Activated T-cell treated with anti-CD3 and anti-CD28 coated beads, Interleukin-2, amount 50 U/mL, for 48 hours (primary cell): ENCODE measurements at places on chromosomes 7 and 10.

GRCh38 chr7:151754142-151754590 lies 122.7 kb downstream of the PRKAG2 start:
- DNase-seq: no peak

- DNase-seq: no peak
Measured at GRCh38 chr7:6489612-6490011, 41.9 kb upstream of the DAGLB start.

- no peak for DNase-seq
Measured at GRCh38 chr7:102472126-102473041, 6.3 kb downstream of the POLR2J start.

DNA sequence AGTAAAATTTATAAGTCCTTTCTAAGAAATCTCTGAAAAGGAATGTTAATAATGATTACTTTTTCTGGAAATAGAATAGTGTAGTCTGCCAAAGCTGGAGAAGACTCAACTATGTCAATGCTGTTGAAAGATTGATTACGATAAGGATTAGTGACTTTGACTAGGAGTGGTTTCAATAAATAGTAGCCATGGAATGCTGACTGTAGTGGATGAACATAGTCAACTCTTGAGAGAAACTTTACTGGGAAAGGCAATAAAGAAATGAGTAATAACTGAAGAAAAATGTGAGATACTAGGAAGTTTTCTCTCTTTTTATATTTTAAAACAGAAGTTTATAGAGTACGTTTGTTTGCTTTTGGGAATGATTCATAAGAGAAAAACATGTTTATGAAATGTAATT lies 105.0 kb upstream of the CDK13 start:
- DNase-seq: no peak

- DNase-seq: no peak
Measured at GRCh38 chr7:6257675-6258074, 14.7 kb downstream of the CYTH3 start.

DNA sequence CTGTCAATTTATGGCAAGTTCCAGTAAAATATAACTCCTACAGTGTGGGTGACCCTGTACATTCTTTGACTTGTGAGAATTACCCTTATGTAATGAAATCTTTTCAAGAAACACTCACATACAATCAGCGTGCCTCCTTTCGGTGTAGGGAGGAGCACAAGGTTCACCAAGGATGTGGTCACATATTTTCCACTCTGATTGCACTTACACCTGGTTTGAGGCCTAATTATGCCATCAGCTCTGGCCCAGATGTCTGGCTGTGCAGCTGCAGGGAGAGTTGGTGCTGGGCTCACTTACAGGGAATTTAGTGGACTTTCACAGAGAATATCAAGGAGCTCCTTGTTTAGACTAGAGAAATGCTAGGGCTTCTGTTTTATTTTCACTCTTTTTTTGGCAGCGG lies 146.0 kb upstream of the STEAP4 start:
- DNase-seq: no peak

DNA sequence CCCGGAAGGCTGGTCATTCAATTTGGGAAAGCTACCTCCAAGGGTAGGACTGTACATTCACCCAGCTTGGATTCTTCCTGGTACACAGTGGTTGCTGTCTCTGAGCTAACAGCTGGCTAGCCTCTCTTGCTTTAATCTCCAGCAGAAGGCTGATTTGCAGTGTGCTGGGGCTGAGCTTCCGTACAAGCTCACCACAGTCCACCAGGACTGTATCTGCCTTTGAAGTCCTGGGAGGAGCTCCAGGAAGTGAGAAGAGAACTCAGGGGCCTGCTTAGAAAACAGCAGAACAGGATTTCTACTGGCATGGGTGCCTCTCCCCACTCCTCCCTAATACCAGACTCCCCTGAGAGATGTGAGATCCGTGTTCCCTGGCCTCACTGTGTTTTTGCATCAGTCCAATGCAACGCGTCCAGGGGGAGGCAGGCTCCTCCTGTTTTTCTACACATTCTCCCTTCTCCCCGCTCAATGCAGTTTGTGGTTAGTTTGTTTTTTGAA lies 6.6 kb downstream of the AFAP1L2 start:
- DNase-seq: no peak

GRCh38 chr10:69639291-69640195 lies 9.5 kb downstream of the FAM241B start:
- peak; percentile 70 for DNase-seq

DNA sequence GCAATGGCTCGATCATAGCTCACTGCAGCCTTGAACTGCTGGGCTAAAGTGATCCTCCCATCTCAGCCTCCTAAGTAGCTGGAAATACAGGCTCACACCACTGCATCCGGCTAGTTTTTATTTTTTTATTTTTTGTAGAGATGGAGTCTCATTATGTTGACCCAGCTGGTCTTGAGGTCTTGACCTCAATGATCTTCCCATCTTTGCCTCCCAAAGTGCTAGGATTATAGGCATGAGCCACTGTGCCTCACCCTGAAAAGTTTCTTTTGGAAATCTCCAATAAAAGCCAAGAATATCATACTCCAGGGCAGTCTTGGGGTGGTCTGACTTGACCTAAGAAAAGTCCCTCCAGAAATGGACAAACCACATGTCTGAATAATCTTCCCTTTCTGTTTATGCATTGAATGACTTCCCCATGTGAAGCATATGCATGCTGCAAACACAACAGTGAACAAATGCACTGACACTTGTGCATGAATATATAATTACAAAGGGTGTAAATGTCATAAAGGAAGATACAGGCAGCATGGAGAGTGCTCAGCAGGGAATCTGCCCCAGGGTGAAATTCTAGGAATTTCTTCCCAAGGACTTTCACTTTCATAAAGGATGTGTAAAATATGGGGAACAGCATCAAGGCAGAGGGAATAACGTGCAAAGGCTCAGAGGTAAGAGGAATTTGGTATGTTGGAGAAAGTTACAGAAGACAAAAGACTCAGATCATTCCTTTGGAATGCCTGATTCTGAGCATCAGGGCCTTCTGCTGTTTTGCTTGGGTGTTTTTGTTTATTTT lies 142.4 kb upstream of the LYZL1 start:
- no peak for DNase-seq

DNA sequence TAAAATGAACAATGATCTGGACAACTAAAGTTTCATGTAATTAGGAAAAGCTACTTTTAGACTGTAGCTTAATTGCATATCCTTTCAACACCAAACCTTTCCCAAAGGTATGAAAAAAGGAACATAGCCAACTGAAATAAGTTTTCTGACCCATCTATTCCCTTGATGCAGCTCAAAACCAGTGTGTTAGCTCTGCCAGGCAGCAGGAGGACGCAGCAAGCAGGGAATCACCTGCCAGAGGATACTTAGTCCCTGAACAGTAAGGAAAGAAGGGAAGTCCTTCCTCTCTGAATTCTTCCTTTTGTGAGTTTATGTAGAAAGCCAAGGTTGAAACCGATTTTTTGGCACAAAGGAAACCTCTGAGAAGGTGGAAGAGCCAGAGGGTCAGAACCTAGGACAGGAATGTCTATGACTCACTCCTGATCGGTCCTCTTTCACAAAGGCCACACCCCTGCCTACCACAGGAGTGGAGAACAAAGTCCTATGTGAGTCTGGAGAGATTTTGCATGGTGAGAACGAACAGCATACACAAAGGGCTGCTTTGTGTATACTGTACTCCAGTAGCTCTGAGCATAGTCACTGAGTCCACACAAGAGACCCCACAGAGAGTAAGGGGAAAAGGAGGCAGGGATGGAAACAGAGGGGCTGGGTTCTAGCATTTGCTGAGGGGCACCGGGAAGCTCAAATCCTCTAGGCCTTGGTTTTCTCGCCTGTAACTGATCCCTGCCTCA lies 68.8 kb upstream of the GSDME start:
- no peak for DNase-seq

DNA sequence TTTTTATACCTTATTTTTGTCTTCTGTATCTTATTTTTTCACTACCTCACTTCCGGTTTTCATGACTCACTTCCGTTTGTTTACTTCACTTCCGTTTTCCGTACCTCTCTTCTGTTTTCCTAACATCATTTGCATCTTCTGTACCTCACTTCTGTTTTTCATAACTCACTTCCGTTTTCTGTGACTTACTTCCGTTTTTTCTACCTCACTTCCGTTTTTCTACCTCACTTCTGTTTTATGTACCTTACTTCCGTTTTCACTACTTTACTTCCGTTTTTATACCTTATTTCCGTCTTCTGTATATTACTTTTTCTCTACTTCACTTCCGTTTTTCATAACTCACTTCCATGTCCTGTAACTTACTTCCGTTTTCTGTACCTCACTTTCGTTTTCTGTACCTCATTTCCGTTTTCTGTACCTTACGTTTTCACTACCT lies 492.5 kb upstream of the AKR1E2 start:
- no peak for DNase-seq

DNA sequence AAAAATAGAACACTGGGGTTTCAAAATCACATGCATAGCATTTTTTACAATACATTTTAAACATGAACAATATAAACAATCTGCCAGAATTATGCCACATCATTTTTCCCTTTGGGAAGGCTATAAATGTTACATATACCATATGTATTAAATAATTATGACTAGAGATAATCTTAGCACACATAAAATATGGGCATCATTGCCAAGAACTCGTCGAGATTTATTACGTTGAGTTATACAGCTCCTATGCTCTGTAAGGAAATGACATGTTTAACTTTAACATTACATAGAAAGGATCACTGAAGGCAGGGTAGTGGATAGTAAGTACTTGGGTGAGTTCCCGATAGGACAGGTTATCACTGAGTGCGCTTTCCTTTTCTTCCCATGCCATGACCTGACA lies 267.8 kb downstream of the PARD3 start:
- no peak for DNase-seq

GRCh38 chr10:35913628-35914027 lies 271.5 kb upstream of the FZD8 start:
- no peak for DNase-seq

DNA sequence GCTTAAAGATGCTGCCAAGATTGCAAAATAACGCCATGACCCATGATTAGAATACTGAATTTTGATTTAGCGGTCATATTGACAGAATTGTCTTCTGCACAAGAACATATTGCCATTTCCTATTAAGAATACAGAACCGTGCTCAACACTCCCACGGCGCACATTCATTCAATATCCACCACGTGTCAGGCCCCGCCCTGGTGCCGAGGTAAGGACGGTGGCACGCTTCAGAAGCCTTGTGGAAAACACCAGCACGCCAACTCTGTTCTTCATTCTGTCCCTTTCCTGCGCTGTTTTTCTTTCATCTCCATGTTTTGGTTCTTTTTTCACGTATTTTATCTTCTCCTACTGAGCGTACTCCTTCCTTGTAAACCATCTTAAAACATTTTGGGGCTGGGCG lies 189.3 kb downstream of the ZMYND11 start:
- no peak for DNase-seq

GRCh38 chr10:48508791-48509772 lies 95.8 kb downstream of the ARHGAP22 start:
- no peak for DNase-seq

DNA sequence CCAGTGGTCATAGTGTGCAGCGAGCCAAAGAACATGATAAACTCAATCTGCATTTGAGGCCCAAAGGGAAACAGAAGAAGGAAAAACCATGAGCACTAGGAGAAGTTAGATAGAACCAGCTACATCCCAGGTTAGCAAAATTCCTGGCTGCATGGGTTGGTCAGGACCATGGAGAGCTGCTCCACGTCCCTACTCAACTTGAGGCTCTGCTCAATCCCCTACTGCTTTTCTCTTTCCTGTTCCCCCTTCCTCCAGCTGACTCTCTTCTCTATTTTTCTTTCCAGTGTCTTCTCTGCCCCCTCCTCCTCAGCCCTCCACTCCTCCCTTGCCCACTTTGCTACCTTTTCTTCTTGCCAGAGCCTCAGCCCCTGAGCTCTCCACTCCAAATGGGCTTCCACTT lies 21.9 kb upstream of the VSIR start:
- DNase-seq: no peak

DNA sequence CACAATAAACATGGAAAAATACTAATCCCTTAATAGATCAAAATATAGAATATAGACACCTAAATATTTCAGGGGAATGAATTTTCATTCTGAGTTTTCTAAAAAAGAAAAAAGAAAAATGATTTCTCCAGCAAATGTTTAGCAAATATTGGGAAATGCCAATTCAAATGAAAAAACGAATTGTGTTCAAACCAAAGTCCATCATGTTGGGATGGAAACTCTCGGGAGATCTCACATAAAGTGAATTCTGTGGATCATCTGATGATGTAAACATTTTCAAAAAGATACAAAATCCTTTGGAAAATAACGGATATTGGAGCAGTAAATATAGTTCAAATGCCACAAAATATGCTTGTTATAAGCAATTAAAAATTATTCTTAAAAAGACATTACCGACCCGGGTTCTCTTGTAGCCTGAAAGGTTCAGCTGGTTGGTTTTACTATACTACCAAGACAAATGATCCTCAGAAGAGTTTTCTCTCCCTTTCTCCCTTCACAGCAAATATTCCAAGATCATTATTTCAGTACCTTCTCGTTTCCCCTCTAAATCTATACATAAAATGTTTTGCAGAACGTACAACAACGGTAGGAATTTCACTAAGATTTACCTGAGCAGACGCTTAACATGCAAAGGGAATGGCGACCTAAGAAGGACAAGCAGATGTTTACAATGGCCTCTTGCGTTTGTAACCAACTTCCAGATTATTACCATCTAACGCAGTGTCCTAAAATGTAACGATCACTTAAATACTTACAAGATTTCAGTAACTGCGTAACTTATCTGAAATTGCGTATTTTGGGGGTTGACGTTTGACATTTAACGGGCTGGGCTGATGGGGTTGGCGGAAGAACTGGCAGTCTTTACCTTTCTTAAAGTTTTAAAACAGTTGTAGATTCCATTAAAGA lies 2.5 kb downstream of the HOXA13 start:
- DNase-seq: peak; percentile 16

DNA sequence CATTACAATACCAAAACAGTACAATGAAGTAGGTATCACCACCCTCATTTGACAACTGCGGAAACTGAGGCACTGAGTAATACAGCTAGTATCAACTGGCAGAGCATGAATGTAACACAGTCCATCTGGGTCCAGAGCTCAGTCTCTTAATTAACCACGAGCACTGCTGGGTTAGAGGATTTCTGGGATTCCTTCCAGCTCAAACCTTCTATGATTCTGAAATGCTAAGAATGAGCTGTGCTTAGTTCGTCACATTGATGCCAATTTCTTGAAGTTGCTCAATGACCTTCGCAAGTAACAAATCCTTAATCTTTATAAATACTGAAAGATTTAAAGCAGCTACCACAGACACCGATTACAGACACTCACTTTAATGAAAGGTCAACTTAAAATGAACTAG lies 62.5 kb downstream of the SGMS1 start:
- DNase-seq: no peak

GRCh38 chr7:13829914-13830900 lies 159.3 kb downstream of the ETV1 start:
- no peak for DNase-seq

DNA sequence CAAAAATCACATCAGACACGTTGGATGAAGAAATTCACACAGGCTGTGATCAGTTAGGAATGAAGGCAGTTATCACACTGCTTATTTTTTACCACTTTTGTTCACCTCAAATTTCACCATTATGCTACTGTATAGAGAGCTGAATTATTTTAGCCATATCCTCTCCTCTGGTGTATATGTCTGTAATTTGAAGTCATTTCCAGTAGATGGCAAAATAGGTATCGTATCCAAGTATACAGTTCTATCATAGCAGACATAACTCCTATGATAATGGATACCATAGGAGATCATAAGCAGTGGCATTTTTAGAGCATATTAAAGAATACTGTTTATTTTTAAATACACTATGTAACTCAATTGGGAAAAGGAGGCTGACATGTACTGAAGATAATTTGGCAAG lies 909.7 kb downstream of the DNAJB9 start:
- no peak for DNase-seq

GRCh38 chr7:70498232-70498992 lies 633.5 kb upstream of the GALNT17 start:
- DNase-seq: no peak
